Tracheal epithelial cell (primary cell): ENCODE measurements at places on chromosomes 5 and 9. TPM values are rescaled to one million over a fixed set of nuclear protein-coding genes. Genes with fewer than 3 reads are reported as not detected.

WHRN gene
- total RNA-seq = 0.96 and 1.5 TPM in 2 replicates

CCNG1 gene
- total RNA-seq = 187 and 320 TPM in 2 replicates

C9orf153 gene
- 0.48 and 0.85 TPM in 2 replicates for total RNA-seq

PDE6A gene
- total RNA-seq = under 0.01 TPM in 1 of 2 replicates, not detected in the other

ZNF883 gene
- 0.96 and 1.1 TPM in 2 replicates for total RNA-seq

PCDHA11 gene
- total RNA-seq = 0.48 and 1.7 TPM in 2 replicates

MOB3B gene
- 0.85 and 1.4 TPM in 2 replicates for total RNA-seq

TNFSF8 gene
- total RNA-seq = not detected in 2 replicates

ZDHHC11B gene
- total RNA-seq = under 0.01 and 0.24 TPM in 2 replicates

KLHL9 gene
- 22.7 and 24.3 TPM in 2 replicates for total RNA-seq

UGCG gene
- total RNA-seq = 67.8 and 198 TPM in 2 replicates

HAPLN1 gene
- total RNA-seq = under 0.01 TPM in 1 of 2 replicates, not detected in the other
